ENCODE measurements at places on chromosomes 3 and 15.

- DNase-seq: peak; percentile 25
Measured at GRCh38 chr15:64634027-64634426, 141.4 kb downstream of the RBPMS2 start.

- DNase-seq: no peak
Measured at GRCh38 chr15:76823890-76824289, 81.2 kb downstream of the SCAPER start.

DNA sequence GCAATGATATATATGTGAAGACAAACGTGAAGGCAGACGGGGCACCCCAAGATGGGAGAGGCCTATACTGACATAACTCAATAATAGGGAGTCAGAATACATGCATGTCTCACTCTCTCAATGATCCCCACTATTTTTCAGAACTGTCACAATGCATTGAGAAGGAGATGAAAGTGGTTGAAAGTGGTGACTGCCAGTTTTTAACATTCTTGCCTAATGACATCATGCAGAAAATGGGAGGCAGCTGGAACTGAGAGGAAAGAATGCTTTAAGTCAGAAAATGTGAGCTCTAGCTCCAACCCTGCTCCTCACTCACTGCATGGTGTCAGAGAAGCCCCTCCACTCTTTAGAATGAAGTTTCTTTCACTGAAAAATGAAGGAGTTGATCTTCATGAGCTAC lies 55.3 kb upstream of the P2RY1 start:
- no peak for DNase-seq

DNA sequence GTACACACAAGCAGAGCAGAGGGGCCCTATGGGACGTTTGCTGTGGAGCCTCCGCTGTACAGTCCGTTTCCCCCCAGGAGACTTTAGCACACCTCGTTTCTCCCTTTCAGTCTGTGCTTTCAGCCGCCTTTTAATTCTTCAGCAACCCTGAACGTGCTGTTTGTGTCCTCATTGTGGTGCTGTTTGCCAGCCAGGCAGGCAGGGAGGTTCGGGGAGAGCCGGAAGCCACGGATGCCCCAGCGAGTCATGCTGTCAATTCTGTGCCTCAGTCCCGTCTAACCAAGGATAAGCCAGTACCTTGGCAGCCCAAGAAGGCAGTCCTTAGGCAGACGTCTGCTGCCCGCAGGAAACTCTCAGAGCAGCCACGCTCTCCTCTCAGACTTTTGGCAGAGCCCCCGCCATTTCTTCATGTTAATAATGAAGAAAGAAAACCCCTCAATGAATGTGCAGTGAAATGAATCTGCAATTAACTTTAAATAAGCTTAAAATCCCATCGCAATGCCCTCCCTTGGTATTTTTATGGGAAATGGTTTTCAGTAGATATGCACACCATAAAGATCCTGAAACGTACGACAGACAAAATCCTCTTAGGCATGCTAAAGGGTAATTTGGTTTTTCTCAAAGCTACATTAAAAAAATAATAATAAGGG lies 158.6 kb downstream of the UACA start:
- no peak for DNase-seq

DNA sequence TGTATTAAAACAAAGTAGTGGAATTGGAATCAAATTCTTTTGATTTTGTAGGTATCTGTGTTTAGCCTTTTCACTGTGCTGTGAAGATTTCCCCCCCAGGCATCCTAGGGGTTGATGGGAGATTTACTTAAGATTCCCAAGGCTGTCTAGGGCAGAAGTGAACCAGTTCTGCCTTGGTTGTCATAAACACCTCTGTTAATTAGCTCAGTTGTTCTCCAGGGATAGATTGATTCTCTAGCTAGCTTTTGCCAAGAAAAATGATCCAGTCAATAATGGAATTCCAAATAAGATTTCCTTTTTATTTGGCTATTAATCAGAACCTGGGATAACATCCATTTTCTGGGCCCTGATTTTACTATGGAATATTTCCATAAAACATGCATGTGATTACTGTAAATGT lies 12.7 kb downstream of the DAG1 start:
- no peak for DNase-seq

DNA sequence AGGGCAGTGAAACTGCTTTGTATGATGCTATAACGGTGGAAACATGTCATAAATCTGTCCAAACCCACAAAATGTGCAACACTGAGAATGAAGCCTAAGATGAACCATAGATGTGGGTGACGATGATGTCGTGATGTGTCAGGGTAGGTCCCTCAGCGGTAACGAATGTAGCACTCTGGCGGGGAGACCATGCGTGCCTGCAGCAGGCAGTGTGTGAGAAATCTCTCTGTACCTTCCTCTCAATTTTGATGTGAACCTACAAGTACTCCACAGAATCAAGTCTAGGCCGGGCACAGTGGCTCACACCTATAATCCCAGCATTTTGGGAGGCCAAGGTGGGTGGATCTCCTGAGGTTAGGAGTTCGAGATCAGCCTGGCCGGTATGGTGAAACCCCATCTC lies 268.2 kb upstream of the LYSMD4 start:
- no peak for DNase-seq

DNA sequence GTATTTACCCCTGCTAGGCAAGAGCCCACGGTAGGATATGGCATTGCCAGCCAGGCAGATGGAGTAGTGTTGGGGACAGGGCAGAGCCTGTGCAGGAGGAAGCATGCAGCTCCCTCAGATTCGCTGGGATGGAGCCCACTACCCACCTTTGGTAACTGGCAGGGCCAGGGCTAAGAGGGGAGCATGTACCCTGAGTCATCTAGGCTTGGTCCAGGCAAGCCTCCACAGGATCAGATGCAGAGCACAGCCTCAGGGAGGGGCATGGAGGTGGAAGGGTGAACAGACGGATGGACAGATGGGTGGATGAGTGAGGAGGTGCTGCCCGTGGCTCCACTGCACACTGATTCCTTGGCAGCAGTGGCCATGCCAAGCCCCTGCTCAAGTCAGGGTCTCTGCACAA lies 33.0 kb downstream of the IL20RB start:
- no peak for DNase-seq

- no peak for DNase-seq
Measured at GRCh38 chr15:93036951-93037819, 51.8 kb downstream of the RGMA start.

DNA sequence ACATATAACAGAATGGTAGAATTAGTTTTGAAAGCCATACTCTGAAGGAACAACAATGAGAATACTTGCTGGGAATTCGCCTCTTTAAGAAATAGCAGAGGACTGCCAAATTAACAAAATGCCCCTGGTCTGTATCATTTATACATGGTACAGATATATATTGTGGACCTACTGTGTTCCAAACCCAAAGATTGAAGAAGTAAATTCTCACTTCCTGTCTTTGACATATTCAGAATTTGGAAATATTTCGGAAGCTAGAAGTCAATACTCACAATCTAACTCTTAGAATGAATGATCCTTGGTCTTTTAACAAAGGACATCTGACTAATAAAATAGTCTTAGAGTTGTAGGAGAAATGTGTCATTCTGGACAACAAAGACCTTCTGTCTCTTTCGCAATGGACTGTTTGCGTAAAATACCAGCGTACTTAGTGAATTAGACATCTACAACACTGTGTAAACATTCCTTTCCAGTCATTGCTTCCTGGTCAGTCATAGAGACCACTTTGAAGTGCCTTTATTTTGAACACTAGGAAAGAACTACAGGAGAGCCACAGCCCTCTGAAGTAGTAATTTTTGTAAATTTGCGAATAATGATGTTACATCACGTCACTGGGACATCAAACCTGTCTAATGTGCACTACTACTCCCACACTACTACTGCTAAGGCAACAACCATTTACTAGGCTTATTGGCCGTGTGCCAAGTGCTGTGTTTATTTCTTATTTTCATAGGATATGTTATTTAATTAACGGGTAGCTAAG lies 68.0 kb downstream of the CHL1 start:
- DNase-seq: no peak

GRCh38 chr3:13712682-13713180 lies 163.8 kb downstream of the FBLN2 start:
- DNase-seq: no peak

- no peak for DNase-seq
Measured at GRCh38 chr3:150074277-150074676, 103.6 kb upstream of the PFN2 start.

GRCh38 chr3:32959371-32959770 lies 7.9 kb downstream of the CCR4 start:
- DNase-seq: no peak

DNA sequence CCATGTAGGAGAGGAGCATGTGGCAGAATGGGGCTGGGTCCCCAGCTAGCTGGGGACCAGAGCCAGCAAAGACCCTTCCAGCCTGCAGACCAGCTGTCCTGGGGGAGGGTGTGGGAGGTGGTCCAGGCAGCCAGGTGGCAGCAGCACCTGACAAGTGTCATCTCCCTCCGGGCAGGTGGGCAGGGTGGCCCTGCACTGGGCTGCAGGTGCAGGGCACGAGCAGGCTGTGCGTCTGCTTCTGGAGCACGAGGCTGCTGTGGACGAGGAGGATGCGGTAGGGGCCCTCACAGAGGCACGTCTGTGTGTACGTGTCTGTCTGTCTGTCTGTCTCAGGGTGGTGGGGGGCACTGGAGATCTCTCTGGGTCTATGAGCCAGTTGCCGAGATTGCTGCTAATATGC lies 5.5 kb downstream of the ANKDD1A start:
- no peak for DNase-seq

GRCh38 chr3:137205394-137206045 lies 247.7 kb downstream of the IL20RB start:
- no peak for DNase-seq

GRCh38 chr3:8320711-8321458 lies 180.7 kb upstream of the LMCD1 start:
- DNase-seq: no peak

- DNase-seq: no peak
Measured at GRCh38 chr3:174342941-174343501, 516.1 kb upstream of the NAALADL2 start.

- DNase-seq: no peak
Measured at GRCh38 chr3:85838921-85839320, 880.1 kb downstream of the CADM2 start.

GRCh38 chr3:159928071-159928491 lies 60.6 kb upstream of the IL12A start:
- DNase-seq: no peak

DNA sequence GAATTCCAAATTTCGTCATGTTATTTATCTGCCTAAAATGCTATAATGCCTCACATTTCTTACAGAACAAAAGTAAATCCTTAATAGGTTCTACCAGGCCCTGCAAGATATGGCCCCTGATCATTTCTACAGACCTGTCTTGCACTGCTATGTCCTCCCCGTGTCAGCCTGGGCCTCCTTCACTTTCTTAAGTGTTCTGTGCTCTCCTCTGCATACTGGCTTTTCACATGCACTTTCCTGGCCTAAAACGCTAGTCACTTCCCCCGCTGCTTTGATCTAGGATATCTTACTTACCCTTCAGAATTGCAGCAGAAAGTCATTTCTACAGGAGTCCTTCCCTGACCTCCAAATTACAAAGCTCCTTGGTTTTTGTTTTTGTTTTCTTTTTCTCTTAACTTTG lies 551.3 kb downstream of the NSUN3 start:
- DNase-seq: no peak

GRCh38 chr3:65928110-65928509 lies 110.6 kb downstream of the MAGI1 start:
- DNase-seq: no peak

GRCh38 chr3:38212141-38212540 lies 46.8 kb downstream of the OXSR1 start:
- DNase-seq: no peak

- DNase-seq: no peak
Measured at GRCh38 chr15:87639305-87640011, 617.1 kb downstream of the NTRK3 start.

DNA sequence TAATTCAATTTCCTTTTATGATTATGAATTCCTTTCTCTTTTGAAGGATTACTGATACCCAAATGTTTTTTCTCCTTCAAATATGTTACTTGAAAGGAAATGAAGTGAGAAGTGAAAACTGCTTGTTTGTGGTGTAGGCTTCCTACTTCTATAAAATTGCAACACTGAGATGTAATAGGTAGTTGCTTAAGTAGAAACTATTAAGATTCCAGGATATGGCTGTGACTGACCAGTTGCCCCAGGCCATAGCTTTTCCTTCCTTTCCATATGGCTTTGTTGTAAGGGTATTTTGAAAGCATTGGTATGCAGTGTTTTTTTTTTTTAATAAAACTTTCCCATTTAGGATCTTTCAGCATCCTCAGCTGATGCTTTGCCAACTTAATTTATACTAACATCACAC lies 28.5 kb downstream of the DNAJC13 start:
- DNase-seq: no peak

Measured in NK-92 treated with Interleukin-12 subunit alpha and Interleukin-12 subunit beta, amount 100 ng/mL, for 24 hours (cell line).